Activated CD4-positive, alpha-beta T cell treated with anti-CD3 and anti-CD28 coated beads, Interleukin-2, amount 50 U/mL, for 48 hours (primary cell): ENCODE measurements at places on chromosomes 12 and 14.
A peak's percentile ranks its signal among the peaks of the same experiment; 100 is the strongest.

DNA sequence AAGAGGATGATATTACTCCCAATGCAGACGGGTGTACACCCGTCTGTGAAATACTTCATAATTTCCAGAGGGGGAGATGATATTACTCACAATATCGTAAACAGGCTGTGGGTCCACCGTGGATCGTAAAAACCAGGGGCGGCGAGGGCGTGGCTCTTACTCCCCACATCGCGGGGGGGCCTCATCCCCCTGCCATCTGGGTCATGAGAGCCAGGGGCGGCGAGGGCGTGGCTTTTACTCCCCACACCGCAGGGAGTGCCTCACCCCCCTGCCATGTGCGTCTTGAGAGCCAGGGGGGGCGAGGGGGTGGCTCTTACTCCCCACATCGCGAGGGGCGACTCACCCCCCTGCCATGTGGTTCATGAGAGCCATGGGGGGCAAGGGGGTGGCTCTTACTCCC lies 86.2 kb upstream of the GNG2 start:
- DNase-seq: no peak

DNA sequence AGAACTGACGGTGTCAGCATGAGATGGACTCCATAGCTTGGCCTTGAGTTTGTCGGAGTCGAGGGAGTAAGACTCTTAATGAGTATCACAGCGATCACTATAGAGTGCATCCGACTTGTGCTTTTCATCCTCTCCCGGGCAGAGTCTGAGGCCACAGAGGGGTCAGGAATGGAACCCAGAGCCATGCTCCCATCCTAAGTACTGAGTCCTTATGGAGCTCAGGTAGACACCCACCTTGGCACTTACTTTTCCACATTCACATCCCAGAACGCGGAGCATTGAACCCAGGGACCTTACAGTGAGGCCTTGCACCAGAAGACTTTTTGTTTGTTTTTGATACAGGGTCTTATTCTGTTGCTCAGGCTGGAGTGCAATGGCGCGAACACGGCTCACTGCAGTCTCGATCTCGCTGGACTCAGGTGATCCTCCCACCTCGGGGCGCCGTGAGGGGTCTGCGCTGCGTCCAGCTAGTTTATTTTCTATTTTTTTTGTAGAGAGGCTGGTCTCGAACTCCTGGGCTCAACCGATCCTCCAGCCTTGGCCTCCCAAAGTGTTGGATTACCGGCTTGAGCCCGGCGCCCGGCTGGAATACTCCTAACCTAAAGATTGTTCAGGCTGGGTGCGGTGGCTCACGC lies 719 bp upstream of the SRSF9 start:
- no peak for DNase-seq

DNA sequence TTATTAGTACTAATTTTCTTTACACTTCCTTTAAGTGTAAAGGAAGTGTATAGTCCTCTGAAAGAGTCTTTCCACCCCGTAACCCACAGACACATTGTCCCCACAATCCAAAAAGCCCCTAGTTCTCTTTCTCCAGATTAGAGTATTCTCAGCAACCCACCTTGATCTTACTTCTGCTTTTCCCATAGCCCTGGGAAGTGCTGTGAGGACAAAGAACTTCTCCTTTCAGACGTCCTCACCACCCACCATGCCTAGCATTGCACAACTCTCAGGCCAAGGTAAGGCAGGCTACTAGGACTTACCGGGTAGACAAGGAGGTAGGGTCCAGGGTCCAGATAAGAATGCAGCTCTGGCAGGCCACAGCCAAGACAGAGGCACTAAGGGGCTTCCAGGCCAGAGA lies 7.4 kb downstream of the AAAS start:
- no peak for DNase-seq

- DNase-seq: no peak
Measured at GRCh38 chr12:22046968-22047390, 961 bp downstream of the CMAS start.

- DNase-seq: no peak
Measured at GRCh38 chr14:105467249-105467941, 7.2 kb upstream of the CRIP2 start.

DNA sequence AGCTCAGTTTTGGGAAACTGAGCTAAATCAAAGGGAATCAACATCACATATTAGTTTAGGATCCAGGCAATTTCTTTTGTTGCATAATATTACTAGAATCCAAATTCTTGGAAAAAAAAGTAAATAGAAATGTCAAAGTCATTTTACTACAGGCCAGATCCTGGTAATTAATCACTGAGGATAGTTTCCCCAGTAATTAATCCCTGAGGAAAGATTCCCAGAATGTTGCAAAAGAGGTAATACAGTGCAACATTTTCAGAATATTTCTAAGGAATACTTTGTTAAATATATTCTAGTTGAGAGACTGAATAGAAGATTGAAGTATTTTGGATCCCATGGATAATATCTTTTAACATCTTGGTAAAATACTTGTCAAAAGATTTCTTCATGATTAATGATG lies 207.0 kb upstream of the GARIN2 start:
- no peak for DNase-seq

- no peak for DNase-seq
Measured at GRCh38 chr14:57287745-57288144, 19.0 kb downstream of the AP5M1 start.

- DNase-seq: peak; percentile 72
Measured at GRCh38 chr14:101876555-101876938, 87.8 kb upstream of the DYNC1H1 start.

DNA sequence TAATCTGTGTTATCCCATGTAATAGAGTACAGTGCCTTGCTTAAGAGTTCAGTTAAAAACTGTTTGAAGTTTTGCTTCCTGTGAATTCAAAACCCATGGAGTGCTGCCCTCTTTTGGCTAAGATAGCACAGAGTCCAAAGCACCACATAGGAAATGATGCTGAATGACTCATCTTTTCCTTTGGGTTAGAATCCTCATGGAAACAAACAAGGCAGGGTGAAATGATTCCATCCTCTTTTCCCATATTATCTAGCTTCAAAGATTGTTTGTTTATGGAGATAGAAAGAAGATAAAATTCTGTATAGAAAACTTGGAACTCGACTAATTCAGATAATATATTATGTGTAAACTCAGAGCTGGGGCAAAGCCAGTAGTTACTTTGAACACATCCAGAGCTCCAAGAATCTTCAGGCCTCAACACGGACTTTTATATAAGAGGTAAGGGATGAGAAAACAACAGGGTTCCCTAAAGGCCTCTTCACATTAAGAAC lies 87.4 kb downstream of the OTOGL start:
- DNase-seq: peak; percentile 14

DNA sequence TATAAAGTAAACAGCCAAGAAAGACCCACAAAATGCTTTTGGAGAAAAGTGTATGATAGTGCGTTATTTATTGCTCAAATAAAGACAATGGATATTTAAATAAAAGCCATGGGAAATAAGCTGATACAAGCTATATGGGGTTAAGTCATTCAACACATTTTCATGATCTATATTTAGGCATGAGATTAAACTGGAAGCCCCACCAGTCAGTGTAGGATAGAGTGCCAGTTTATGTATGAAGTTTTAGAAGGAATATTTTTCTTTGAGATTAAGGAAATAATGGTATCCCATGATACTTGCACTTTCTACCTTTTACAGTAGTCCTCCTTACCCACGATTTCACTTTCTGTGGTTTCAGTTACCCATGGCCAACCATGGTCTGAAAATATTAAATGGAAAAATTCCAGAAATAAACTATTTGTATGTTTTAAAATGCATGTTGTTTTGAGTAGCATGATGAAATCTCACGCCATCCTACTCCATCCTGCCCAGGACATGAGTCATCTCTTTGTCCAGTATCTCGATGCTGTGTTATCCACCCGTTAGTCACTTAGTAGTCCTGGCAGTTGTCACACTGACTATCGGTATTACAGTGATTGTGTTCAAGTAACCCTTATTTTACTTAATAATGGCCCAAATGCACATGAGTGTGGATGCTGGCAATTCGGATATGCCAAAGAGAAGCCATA lies 22.3 kb downstream of the SYT1 start:
- DNase-seq: no peak

- no peak for DNase-seq
Measured at GRCh38 chr12:7096979-7097378, 4.7 kb upstream of the C1R start.

DNA sequence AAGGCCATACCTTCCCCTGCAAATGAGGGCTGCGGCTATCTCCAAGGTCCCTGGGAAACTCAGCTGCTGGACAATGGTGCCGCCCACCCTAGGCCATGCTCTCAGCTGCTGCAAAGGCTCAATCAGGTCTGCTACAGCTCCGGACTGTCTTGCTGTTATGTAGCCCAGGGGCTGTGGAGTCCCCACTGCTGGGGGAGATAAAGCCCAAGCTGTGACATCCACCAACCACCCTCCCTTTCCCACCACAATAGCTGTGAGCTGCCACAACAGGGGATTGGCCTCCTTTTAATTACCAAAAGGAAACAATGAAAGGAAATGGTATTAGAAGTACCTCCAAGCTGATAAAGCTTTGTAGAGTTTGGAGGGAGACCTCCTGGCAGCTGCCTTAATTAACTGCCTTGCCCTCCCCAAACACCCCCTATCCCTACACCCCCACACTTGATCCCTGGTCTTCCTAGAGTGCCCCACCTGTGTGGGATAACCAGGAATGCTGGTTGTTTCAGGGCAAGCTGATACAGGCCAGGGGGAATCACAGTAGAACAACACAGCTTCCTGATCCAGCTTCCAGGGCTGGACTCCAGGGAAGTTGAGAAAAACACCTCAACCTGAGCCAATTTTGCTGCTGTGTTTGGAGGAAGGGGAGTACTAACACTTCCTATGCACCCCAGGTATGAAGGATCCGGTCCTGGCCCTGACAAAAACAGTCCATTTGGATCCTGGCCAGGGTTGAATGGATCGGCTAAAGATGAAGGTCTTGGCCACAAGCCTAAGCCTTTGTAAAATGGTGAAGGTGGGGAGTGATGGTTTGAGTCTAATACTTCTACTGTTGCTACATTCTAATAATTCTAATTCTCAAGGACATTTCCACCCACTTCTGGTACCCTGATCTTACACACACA lies at the start of gene VWF:
TSS of gene VWF (minus strand) at position 260 of the 899 bp plus-strand sequence. CDS start 1,474 bp downstream, outside the sequence.
- no peak for DNase-seq

DNA sequence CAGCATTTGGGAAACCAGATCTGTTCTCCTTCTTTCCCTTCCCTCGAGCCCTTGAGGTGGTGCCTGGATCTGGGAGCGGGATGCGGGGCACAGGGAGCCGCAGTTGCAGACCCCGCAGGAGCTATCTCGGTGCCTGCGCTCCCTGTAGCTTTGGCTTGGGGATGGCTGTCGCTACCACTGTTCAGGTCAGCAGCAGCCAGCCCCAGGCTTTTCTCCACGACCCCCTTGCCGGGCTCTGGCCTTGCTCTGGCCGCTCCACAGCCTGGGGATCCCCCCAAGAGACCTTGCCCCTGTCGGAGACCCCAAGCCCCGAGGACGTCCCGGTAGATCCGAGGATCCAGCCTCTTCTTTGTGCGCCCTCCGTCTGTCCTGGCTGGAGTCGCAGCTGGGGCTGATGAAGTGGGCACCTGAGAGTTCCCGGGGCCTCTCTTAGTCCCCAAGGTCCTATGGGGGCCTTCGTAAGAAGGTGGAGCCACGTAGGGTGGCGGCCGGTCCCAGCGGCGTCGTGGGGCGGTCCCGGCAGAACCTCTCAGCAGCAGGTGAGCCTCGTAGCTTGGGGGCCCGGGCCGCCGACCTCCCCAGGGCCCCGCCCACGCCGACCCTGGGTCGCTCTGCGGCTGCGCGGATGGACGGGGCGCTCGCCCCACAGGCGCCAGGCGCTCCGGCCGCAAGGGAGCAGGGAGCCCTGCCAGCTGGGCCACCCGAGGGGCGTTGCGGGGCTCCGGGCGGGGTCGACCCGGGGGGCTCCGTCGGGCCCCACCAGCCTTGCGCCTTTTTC lies 1.3 kb downstream of the DDN start:
- DNase-seq: peak; percentile 18

DNA sequence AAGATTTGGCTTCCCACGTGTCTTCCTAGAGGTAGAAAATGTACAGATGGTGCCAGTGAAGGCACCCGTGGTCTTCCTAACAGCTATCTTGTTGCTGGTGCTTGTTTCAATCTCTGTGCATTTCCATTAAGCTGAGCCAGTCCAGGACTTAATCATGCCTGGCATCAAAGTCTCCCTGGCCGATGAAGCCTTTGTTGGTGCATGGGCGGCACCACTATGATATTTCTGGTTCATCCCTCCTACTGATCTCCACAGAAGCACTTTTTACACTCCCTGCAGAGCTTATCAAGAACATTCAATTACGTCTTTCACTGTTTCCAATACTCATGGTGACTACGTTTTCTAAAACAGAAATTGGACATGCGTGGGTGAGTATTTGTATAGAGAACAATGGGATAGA lies 128.4 kb downstream of the TTC8 start:
- DNase-seq: no peak

DNA sequence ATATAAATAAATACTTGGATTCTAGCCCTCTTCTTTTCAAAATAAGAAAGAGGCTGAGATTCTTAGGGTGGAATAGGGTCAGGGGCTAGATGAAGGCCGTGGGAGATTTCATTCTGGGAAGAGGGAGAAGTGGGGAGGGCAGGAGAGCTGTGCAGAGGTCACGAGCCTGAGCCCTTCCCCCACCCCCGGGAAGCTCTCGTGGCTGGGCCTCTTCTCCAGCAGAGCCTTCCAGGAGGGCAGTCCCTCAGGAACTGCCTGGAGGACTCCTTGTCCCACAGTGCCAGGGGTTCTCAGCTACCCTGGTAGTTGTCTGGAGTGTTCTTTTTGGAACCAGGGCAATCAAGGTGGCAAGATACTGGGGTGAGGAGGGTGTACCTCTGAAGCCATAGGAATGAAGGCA lies 94.0 kb downstream of the ESR2 start:
- no peak for DNase-seq

- no peak for DNase-seq
Measured at GRCh38 chr12:53594897-53595615, 31.1 kb downstream of the ATF7 start.

GRCh38 chr12:2190085-2190484 lies 137.3 kb downstream of the CACNA1C start:
- no peak for DNase-seq

DNA sequence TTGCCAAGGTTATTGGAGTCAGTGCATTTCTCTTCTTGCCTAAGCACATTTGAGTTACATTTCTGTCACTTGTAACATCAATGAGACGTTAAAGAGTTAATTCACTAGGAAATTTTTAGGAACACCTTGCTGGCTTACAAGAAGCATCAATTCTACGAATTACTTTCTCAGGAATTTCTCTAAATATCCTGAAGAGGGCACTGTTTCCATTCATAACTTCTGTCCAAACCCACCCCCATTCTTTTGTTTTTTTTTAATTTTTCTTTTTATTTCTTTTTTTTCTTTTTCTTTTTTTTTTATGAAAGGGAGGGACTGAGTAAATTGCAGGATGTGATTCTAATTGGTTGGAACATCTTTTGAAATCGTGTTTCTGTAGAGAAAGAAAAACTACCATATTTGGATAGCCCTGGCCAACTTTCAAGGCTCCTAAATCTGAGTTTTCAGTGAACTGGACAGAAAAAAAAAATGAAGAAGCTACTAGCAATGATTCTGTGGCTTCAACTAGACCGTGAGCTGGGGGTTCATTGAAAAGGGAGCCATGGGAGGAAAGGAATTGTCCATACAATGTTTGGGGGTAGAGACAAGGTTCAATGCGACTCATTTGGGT lies 285.3 kb downstream of the DAD1 start:
- no peak for DNase-seq

GRCh38 chr12:133172491-133172890 lies 8.8 kb upstream of the ZNF268 start:
- DNase-seq: no peak
